ENCODE measurements at places on chromosomes 3 and 15.

- no peak for DNase-seq
Measured at GRCh38 chr3:67804578-67804977, 150.2 kb upstream of the SUCLG2 start.

DNA sequence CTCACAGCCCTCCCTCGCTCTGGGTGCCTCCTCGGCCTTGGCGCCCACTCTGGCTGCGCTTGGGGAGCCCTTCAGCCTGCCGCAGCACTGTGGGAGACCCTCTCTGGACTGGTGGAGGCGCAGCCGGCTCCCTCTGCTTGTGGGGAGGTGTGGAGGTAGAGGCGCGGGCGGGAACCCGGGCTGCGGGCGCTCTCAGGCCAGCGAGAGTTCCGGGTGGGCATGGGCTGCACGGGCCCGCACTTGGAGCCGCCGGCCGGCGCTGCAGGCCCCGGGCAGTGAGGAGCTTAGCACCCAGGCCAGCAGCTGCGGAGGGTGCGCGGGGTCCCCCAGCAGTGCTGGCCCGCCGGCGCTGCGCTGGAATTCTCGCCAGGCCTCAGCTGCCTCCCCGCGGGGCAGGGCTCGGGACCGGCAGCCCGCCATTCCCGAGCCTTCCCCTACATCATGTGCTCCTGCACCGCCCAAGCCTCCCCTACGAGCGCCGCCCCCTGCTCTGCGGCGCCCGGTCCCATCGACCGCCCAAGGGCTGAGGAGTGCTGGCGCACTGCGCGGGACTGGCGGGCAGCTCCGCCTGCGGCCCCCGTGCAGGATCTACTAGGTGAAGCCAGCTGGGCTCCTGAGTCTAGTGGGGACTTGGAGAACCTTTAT, 46.0 kb upstream of the GSK3B start:
- no peak for DNase-seq

GRCh38 chr3:179272385-179272784, 21.5 kb upstream of the KCNMB3 start:
- no peak for DNase-seq

DNA sequence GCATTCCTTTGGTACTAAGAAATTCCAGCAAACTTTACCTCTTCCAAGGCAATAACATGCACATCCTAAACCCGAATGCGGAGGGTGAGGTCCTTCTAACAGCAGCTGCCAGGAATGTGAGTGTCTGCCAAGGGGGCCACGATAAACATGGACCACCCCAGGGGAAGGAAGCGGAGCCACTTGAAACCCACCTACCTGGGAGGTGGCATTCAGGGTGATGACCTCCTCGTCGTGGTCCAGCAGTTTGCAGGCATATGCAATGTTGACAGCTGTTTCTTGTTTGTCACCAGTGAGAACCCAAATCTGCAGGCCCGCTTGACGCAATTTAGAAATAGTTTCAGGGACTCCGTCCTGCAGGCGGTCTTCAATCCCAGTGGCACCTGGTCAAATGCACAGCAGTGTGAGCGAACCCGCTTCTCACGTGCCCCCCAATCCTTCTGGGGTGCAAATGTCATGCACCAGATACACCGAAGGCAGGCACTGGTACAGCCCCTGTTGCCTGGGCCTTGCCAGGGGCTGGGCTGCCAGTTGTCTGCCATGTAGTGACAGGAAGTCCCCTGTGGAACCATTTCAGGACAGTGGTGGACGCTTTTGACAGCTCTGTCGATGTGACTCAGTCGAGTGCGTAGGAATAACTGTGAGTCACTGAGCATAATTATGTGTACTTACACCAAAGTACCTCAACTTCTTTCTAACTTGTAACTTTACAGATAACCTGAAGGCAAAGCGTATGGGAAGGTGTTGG, 161.2 kb downstream of the ATP10A start:
- DNase-seq: no peak

DNA sequence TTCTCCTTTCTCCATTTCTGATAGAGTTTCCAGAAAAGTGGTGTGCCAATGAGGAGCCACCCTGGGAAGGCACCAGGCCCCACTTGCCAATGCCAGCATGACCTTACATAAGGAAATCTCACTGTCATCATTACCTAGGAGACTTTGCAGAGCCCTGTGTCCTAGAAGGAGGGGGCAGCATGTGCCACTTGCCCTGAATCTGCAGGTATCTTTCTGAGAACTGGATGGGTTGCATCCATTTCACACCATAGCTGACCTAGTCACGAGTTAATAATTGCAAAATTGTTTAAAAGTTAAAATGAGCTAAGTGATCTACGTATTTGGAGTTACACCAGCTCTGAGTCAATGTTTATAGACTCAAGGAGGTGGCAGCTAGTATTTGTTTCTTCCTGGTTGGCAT, 14.3 kb downstream of the CA12 start:
- no peak for DNase-seq

GRCh38 chr3:101876142-101876541, 26.8 kb downstream of the NFKBIZ start:
- no peak for DNase-seq

DNA sequence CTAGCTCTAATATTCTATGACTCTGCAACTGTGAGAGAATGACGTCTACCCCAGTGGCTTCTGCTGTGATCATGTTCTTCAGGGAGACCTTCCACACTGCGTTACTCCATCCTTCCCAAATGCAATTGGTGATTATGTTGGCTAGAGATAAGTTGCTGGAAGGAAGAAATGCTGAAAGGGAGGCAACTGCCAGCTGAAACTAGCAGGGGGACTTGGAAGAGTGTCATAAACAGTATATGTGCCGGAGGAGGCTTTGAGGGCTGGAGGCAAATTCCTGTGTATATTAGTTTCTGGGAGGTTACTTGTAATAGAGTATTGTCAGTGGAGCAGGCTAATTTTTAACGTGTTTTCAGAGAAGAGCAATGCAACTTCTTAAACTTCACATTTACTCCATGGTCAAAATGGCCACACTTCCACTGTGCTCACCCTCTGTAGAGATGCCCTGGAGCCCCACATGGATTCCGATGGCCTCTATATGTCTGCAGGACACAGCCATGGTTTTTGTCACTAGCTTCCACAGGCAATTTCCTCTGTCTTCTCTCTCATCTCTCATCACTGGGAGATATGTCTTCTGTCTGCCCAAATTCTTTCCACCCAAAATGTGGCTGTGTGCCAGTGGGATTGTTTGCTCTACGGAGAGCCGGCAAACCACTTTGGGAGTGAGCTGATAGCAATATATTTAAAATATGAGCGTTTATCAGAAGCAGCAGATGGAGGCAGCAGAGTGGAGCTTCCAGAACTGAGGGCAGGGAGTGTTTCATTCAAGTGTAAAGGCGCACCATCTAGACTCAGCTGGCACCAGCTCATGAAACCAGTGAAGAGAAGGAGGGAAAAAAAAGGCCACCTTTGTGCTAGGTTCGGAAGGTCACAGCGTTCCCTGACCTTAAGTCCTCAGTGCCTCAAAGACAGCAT, 13.3 kb upstream of the CD47 start:
- DNase-seq: no peak

- DNase-seq: no peak
Measured at GRCh38 chr15:48992545-48992944, 28.8 kb upstream of the SHC4 start.

GRCh38 chr3:182487143-182487542, 306.2 kb upstream of the ATP11B start:
- no peak for DNase-seq

GRCh38 chr15:25770031-25770430, 93.1 kb downstream of the ATP10A start:
- no peak for DNase-seq

- DNase-seq: no peak
Measured at GRCh38 chr15:40452296-40453090, 11.7 kb downstream of the BAHD1 start.

GRCh38 chr3:183546625-183547024, 8.9 kb downstream of the KLHL6 start:
- no peak for DNase-seq

DNA sequence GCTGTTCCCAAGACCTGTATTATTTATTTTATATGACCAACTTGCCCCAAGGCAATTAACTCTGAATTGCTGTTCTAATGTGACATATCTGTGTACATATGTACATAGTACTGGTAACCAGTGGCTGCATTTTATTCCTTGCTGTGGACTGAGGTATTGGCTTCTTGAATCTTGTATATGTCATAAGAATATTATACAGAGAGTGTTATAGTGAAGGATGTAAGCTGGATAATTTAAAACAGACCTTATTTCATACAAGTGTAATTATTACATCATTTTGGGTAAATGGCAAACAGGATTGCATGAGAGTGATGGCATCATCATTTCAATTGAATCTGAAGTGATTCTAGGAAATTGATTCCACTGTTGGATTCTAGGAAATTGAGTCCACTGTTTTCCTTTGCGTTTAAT, 32.9 kb downstream of the B3GALNT1 start:
- DNase-seq: no peak
